Stimulated activated CD4-positive, alpha-beta T cell treated with anti-CD3 and anti-CD28 coated beads, Interleukin-4, amount 100 ng/mL, for 1 hour (primary cell): ENCODE measurements at places on chromosomes 1 and 21.

DNA sequence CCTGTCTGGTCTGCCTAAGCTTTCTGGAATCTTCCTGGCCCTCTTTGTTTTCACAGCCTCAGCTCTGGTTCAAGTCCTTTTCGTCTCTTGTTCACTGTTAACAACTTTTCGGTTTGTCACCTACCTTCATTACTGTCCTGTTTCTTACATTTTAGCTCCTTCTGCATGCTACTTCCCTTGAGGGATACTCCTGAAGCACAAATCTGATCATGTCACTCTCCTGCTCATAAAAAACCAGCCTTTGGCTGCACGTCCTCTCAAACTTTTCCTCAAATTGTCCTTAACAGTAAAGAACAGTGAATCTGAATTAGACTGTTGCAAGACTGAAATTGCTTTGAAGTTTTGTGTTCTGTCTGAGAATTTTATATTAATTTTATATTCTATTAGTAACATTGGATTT is 3.3 kb downstream of the RAVER2 start:
- DNase-seq, result no peak

DNA sequence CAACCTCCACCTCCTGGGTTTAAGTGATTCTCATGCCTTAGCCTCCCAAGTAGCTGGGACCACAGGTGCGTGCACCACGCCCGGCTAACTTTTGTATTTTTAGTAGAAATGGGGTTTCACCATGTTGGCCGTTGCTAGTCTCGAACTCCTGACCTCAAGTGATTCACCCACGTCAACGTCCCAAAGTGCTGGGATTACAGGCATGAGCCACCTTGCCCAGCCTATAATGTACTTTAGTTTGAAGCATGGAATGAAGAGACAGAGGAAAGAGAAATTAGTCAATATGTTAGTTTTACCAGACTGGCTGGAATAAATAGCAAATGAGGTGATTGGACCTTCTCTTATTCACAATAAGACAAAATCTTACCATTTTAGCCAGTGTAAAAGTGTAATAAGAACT is 89.0 kb downstream of the GTF2B start:
- no peak for DNase-seq

DNA sequence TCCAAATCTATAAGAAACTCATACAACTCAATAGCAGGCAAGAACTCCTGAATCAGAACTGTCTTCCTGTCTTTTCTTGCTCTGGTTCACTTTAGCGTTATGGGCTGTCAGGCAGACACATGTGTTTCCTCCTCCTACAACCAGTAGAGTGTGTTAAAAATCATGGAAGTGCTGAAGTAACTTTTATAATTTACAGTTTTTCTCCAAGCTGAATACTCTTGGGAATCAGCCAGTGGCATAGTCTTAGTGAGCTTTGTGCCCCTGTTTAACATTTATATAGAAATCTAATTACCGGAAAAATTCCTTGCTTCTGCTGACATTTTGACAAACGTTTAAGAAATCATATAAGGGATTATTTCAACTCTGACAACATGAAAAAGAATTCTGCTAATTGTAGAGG is 113.1 kb upstream of the RGS18 start:
- no peak for DNase-seq

DNA sequence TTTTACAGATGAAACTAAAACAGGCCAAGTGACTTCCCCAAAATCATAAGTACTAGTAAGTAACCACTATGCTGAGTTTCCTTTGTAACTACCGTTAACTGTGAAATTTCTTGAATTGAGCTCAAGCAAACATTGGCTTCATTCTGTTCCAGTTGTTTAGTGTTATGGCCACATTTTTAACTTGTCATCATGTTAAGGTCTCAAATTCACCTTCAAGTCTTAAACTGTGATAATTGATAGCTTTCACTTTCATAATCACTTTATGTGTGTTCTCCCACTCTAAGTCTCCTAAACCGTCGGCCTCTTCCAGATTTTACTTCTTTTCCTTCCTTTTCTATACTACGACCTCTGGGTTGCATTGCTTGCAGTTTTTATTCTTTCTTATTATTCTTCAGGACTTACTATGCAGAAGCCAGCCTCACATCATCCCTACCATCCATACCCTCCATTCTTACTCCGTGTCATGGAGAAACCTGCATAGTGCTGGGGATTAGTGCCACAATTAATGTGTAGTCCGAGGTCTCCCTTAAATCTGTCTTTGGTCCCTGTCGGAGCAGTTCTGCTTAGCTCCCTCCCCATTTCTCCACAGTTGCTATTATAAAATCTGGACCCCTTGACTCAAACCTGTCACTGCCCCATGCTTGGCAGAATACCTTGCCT is 5.8 kb downstream of the KIF1B start:
- DNase-seq, result no peak

- no peak for DNase-seq
These were observed 127.0 kb downstream of the PLPP3 start for GRCh38 chr1:56452027-56453011.
